Activated CD8-positive, alpha-beta memory T cell treated with anti-CD3 and anti-CD28 coated beads for 1 hour (primary cell): ENCODE measurements at places on chromosomes 7 and 10.

DNA sequence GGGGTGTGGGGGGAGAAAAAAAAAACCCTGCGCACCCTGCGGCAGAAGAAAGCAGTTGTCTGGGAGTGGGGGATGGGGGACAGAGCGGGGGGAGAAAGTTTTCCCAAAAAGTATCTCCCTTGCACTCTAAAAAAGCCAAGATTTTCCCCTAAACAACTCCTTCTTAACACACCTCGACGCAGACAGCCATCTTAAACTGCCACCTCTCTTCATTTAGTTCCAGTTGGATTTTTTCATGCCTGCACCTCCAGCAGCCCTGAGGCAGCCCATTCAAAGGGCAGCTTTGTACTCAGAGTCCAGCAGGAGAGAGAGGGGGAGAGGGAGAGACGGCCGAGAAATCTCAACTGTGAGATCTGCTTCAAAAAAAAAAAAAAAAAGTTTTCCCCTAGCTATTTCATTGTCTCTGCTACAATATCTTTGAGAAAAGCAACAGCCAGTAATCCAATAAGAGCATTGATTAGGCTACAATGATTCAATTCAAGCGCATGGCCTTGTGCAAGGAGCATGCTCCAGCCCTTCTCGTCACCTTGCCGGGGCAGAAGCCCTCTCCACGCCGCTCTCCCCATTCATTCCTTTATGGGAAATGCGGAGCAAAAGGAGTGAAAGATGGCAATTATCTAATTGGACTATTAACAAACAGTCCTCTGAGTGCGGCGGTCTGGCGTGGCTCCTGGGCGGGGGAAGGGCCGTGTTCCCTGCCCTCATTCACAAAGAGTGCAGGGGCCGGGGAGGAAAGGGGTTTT, 939 bp upstream of the VAX1 start:
- DNase-seq = no peak

- no peak for DNase-seq
Observed at GRCh38 chr10:123743441-123744223, 77.5 kb downstream of the GPR26 start.

- DNase-seq = no peak
Observed at GRCh38 chr10:131731780-131732630, 168.8 kb upstream of the PPP2R2D start.

DNA sequence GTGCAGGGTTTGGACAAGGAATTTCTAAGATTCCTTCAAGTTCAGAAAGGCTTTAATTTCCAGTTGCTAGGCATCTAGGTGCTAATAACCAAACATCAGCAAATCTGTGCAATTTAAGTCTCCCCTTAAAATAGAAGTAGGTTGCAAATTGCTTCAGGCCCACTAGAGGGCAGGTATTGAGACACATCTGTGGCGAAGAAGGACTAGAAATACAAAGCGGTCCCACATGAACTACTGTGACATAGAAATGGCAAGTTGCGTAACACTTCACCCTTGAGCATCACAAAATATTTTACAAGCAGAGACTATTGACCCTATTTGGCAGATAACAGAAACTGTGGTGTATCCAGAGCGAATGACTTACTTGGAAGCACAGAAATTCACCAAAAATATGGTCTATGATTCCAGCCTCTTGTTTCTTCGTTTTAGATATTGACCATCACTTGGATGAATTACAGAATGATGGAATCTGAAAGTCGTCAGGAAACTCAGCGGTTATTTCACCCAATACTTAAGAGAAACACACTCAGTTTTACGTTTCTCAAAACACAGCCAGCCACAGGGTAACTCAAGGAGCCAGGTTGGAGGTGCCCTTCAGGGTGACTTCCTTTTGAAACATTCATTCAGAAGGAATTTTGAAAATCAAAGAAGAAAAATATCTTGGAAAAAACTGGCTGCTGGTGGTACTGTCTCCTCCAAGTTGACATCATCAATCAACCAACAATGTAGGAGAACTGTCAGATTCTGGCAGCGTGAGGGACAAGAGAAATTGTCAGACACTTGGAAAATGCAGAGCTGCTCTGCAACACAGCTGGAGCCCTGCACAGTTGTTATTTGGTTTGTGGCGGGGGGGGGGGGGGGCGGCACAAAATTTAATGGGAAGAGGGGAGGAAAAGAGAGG, 256.3 kb upstream of the MINDY3 start:
- no peak for DNase-seq

- DNase-seq = no peak
Observed at GRCh38 chr10:62554632-62555199, 180.5 kb downstream of the ZNF365 start.

DNA sequence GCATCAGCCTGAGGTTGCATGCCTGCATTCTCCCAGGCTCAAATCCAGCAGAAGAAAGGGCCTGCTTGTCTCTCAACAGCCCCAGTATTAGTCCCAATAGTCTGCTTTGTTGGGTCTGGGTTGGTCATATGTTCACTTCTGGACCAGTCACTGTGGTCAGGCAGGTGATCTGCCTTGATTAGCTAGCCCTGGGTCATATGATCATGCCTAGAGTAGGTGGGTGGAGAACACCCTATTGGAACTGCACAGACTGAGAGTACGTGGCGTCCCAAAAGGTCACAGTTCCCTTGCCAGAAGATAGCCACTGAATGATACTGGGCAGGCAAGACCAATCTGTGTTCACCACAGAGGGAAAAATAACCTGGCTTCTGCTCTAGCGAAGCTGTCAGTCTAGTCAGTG, 80.1 kb downstream of the SH2D4B start:
- DNase-seq = no peak

DNA sequence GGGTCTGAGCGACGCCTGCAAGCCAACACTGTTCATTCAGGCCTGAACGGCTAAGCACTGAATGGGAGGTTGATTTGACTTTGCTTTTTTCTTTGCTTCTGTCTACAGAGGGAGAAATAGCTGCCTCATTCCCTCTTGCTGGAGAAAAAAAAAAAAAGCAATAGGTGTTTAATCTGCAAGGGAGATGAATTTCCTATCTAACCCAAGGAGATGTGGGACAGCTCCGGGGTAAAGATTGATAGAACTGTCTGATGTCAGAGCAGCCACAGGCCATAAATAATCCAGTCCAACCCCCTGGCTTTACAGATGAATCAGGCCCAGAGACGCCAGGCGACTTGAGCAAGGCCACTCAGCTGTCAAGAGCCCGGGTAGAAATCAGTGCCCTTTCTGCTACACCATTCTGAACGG, 168.0 kb downstream of the ARHGAP12 start:
- DNase-seq = no peak

DNA sequence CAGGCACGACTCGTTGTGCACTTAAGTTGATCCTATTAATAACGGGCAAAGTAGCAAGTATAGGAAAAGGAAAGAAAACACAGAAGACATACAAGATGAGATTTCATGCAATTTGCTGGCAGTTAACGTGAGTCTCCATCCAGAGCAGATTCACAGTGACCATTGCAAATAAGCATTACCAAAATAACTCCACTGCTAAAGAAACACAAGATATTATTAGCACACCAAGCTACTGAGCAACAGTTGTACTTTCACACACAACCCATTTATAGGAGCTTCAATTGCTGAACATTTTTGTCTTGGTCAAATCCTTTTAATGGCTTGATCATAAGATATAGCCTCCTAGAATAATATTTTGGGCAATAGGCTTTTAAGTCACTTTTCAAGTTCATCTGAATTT, 187.7 kb upstream of the HGF start:
- no peak for DNase-seq

- DNase-seq = no peak
Observed at GRCh38 chr7:84800846-84801245, 386.0 kb downstream of the SEMA3D start.
